ENCODE measurements at places on chromosomes 2 and 18.
A peak's percentile ranks its signal among the peaks of the same experiment; 100 is the strongest.

- no peak overlapping the region for H3K27ac ChIP-seq
- DNase-seq = no peak
- H3K4me1 ChIP-seq = no peaks in the 10 kb centered on the region
These were observed 30.4 kb downstream of the TRABD2A start for GRCh38 chr2:84850471-84850870.

- H3K4me3 ChIP-seq = peak overlapping the region; percentile 48
- H3K27me3 ChIP-seq = no peaks in the 10 kb centered on the region
- H3K27ac ChIP-seq = no peak overlapping the region
- DNase-seq = peak; percentile 83
- peaks cover 52% of the 10 kb centered on the region for H3K4me1 ChIP-seq
These were observed 1.5 kb downstream of the XDH start for GRCh38 chr2:31413025-31413424.

DNA sequence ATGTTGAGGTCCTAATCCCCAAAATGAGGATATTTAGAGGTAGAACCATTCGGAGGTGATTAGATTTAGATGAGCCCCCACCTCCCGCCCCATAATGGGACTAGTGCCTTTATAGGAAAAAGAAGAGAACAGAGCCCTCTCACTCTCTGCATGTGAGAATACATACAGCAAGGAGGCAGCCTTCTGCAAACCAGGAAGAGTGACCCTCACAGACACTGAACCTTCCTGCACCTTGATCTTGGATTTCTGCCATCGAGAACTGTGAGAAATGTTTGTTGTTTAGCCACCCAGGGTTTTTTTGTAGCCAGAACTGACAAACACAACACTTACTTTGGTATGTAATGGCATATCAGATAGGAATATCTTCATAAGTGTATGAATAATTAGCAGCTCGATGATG lies 83.7 kb downstream of the XIRP2 start:
- DNase-seq = no peak
- no peak overlapping the region for H3K27ac ChIP-seq
- H3K36me3 ChIP-seq = no peaks in the 10 kb centered on the region
- H3K4me3 ChIP-seq = no peak overlapping the region
- H3K27me3 ChIP-seq = no peaks in the 10 kb centered on the region

DNA sequence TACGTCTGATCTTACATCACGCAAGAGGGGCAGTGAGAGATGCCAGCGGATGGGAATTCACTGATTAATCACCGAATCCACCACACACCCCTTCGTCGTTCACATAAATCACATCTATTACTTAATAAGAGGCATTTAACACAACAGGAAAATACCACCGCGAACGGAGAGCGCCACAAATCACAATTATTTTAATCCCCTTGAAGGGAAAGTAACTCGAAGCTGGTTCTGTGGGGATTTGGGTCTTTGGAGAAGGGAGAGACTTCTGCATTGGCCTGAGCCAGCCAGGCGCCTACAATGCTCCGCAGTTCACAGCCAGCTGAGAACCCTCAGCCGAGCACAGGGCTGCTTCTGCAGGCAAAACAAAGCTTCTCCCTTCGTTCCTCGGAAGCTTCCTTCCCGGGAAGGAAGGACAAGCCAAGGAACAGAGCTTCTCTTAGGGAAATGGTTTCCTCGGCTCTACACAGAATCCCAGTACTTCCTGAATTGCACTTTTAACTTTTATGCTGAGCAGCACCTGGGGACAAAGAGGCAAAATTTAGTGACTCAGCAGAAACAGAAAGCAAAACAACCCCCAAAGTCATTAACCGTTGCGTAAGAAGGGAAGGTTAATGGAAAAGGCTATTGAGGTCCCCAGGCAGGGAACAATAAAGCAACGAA lies at the start of gene LRP1B:
Gene LRP1B (minus strand): TSS at position 7 of the 660 bp plus-strand sequence. CDS start 287 bp downstream, outside the sequence.
- peak within 1 kb of the TSS; percentile 82 for H3K4me3 ChIP-seq
- H3K27me3 ChIP-seq = no peaks in the 10 kb centered on the region
- H3K4me1 ChIP-seq = peaks cover 8% of the 10 kb centered on the region
- peak; percentile 25 for DNase-seq

DNA sequence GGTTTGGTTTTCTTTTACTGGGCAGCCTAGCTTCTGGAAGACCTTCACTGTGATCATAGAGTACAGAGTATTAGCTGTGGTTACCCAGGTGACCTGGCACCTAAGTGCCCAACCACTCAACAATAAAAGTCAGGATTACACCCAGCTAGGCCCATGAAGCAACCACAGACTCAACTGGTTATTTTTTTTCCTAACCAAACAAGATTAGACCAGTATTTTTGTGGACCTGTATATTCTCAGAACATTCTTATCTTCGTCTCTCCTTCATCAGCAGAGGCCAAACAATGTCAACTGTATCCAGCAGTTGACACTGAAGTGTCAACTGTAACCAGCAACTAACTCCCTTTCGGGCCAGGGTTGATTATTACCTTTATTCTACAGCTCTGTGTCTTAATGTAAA lies 289.2 kb upstream of the SLC39A10 start:
- DNase-seq = no peak
- peaks cover 5% of the 10 kb centered on the region for H3K4me1 ChIP-seq
- no peaks in the 10 kb centered on the region for H3K36me3 ChIP-seq

All from PC-9 (cell line).